ENCODE measurements at places on chromosomes 12 and 14. TPM values are rescaled to one million over a fixed set of nuclear protein-coding genes. Genes with fewer than 3 reads are reported as not detected.

DNA sequence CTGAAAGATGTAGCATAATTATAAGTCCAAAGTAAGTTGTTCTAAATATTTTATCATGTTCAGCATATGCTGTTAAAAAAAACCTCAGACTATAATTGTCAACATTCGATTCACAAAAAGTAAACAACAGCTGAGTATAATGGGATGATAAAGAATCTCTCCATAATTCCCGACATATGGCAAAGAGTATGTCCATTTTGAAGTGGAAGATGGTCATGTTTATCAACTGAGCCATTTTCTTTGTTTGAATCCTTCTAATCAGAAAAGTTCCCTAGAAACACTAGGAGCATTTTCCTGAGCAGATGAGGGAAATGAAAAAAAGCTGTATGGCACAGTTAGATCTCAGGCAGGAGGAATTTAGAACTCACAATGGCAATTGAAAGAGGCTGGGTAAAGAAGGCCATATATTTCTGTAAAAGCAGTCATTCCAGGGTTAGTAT lies 192.1 kb upstream of the AMIGO2 start:
- peaks cover 66% of the 10 kb centered on the region for H3K4me1 ChIP-seq
- no peak for DNase-seq
- no peak overlapping the region for H3K4me3 ChIP-seq
- H3K36me3 ChIP-seq, result peaks cover 8% of the 10 kb centered on the region

GRCh38 chr14:96497586-96497985 lies 4.6 kb upstream of the PAPOLA start:
- H3K27ac ChIP-seq, result no peak overlapping the region
- DNase-seq, result no peak
- no peak overlapping the region for H3K4me3 ChIP-seq
- peaks cover 25% of the 10 kb centered on the region for H3K27me3 ChIP-seq
- peaks cover 5% of the 10 kb centered on the region for H3K4me1 ChIP-seq
- no peaks in the 10 kb centered on the region for H3K36me3 ChIP-seq

DNA sequence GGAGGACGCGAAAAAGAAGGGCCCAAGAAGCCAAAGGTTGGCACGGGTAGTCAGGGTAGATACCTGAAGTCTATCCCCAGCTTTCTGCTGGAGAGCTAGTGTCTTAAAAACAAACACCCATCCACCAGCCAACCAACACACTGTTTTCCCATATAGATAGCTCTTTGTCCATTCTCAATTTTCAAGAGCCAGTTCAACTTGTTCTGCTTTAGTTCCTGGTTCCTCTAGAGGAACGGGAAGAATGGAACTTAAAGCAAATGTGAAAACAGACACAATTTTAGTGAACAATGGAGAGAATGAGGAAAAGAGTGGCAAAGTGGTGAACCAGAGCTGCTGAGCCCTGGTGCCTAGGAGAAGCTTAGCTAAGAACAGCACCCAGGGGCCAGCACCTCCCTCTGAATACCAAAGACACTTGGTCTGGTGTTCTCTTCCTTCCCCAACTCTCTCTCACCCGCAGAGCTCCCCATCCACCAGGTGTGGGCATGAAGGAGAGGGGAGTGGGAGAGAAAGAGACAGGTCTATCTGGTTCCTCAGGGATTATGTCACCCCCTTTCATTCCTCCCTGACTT lies 3.8 kb downstream of the NDRG2 start:
- DNase-seq, result no peak
- H3K36me3 ChIP-seq, result no peaks in the 10 kb centered on the region
- H3K4me1 ChIP-seq, result peaks cover 10% of the 10 kb centered on the region
- H3K4me3 ChIP-seq, result no peak overlapping the region
- H3K27ac ChIP-seq, result no peak overlapping the region

GRCh38 chr14:20722016-20722415 lies 23.7 kb upstream of the EDDM3A start:
- no peak overlapping the region for H3K4me3 ChIP-seq
- H3K36me3 ChIP-seq, result no peaks in the 10 kb centered on the region
- H3K4me1 ChIP-seq, result no peaks in the 10 kb centered on the region
- peaks cover 36% of the 10 kb centered on the region for H3K27me3 ChIP-seq
- H3K27ac ChIP-seq, result no peak overlapping the region
- DNase-seq, result no peak

GRCh38 chr12:94516985-94517384 lies 57.3 kb upstream of the CEP83 start:
- H3K27me3 ChIP-seq, result peaks cover 3% of the 10 kb centered on the region
- no peak for DNase-seq
- no peak overlapping the region for H3K4me3 ChIP-seq
- no peaks in the 10 kb centered on the region for H3K4me1 ChIP-seq
- peaks cover 1% of the 10 kb centered on the region for H3K36me3 ChIP-seq
- H3K27ac ChIP-seq, result no peak overlapping the region

ASCL1 gene
- not detected for total RNA-seq

- H3K4me1 ChIP-seq, result peaks cover 52% of the 10 kb centered on the region
- DNase-seq, result no peak
- H3K4me3 ChIP-seq, result no peak overlapping the region
- H3K27ac ChIP-seq, result no peak overlapping the region
These were observed 120.3 kb downstream of the CHST11 start for GRCh38 chr12:104576980-104577580.

DNA sequence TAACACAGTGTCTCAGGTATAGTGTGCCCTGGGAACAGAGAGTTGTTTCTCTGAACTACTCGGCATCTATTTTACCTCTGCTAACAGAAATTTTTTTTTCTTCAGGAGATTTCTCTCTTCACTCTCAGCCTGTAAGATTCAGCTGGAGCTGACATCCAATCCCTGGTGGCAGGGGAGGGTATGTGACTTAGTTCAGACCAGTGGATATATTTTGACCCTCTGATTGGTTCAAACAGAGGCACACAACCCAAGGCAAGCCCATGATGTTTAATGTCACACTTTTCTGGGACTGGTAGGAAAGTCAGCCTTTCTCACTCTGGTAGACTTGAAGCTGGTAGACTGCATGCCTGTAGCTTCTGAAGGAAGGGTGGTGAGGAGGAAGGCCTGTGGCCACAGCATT lies 147.9 kb downstream of the HMGA2 start:
- no peak overlapping the region for H3K4me3 ChIP-seq
- H3K4me1 ChIP-seq, result no peaks in the 10 kb centered on the region
- no peaks in the 10 kb centered on the region for H3K36me3 ChIP-seq
- DNase-seq, result no peak
- no peak overlapping the region for H3K27ac ChIP-seq
